NCI-H2081 (cell line): ENCODE measurements at places on chromosomes 12 and 14.
A peak's percentile ranks its signal among the peaks of the same experiment; 100 is the strongest.

DNA sequence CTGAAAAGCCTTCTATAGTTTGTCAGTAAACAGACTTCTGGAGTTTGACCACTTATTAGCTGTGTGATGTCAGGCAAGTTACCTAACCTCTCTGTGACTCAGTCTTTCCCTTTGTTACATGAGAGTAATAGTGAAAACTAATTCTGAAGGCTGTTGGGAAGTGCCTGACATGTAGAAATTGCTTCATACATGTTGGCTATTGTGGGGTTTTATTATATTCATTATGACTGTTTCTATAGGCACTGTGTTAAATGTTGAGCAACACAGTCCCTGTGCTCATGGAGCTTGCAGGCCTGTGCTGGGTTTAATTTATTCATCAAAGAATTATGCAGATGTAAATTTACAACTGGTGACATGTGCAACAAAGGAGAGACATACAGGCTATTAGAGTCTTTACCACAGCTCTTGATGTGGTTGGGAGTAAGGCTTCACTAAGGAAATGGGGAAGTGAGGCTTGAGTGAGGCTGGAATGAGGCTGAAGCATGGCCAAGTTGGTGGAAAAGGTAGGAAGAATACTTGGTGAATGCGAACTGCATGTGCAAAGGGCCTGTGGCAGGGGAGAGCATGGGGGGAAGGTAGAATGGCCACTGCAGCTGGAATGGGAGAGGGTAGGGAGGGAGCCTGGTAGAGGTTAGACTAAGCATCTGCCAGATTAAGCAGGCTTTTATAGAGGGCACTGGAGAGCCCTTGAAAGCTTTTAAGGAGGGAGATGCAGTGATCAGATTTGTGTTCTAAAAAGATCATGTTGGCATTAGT lies 236.4 kb upstream of the CRY1 start:
- DNase-seq = no peak

DNA sequence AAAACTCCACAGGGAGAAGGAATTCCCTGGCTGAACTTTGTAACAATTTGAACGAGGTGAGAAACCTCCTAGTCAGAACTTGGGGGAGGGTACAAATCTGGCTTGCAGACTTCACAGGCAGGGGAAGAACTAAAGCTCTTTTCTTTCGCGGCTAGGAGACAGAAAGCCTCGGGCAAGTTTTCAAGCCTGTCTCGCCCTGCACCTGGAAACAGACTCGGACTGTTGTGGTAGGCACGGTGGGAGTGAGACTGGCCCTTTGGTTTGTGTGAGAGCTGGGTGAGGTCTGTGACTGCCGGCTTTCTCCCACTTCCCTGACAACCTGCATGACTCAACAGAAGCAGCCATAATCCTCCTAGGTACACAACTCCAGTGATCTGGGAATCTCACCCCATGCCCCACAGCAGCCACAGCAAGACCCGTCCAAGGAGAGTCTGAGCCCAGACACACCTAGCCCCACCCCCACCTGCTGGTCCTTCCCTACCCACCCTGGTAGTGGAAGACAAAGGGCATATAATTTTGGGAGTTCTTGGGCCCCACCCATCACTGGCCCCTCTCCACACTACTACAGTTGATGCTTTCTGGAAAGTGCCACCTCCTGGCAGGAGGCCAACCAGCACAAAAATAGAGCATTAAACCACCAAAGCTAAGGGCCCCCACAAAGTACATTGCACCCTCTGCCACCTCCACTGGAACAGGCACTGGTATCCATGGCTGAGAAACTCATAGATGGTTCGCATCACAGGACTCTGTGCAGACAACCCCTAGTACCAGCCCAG lies 102.7 kb upstream of the ST8SIA1 start:
- no peak for DNase-seq

DNA sequence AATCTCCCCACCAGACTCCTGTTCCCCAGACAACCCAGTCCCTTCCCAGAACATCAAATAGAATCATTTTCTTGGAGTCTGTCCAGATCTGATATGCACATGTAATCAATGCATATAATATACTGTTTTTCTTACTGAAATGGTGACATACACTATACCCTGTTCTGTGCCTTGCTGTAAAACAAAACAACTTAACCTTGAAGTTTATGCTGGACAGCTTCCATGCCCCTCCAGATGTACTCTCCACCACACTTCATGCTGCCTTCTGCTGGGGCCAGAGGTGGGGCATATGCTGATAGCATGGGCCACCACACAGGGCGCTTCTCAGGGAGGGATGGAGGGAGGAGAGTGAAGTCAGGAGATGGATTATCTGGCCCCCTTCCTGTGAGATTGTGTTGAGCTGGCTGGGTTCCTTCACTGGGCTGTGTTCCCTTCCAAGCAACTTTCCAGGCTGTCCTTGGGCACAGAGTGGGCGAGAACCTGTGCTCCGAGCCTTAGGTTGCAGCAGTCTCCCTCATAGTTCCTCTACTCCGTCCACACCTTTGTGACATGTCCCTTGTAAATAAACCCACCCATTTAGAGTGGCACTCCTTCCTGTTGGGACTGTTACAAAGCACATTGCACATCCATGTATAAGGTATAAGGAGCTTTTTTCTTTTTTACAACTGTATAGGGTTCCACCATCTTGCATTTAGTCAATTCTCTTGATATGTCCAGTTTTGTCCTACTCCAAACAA lies 77.6 kb upstream of the RIC8B start:
- no peak for DNase-seq

DNA sequence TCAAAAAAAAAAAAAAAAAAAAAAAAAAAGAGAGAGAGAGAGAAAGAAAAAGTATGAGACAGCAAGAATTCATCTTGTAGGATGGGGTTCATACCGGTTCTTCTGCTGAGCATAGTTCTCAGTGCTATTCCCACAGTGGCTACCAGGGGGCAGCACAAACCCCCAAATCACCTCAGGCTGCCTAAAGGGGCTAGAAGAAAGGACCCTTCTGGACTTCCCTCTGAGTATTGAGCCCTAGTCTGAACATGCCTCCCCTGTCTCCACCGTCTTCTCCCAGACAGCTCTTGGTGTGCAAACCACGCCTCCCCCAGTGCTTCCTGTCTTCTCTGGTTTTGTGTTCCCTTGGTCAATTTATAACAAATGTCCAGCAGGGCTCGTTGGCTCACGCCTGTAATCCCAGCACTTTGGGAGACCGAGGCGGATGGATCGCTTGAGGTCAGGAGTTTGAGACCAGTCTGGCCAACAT lies 31.3 kb upstream of the SMUG1 start:
- peak; percentile 64 for DNase-seq

- no peak for DNase-seq
Measured at GRCh38 chr12:110763583-110763982, 20.9 kb upstream of the PPP1CC start.

DNA sequence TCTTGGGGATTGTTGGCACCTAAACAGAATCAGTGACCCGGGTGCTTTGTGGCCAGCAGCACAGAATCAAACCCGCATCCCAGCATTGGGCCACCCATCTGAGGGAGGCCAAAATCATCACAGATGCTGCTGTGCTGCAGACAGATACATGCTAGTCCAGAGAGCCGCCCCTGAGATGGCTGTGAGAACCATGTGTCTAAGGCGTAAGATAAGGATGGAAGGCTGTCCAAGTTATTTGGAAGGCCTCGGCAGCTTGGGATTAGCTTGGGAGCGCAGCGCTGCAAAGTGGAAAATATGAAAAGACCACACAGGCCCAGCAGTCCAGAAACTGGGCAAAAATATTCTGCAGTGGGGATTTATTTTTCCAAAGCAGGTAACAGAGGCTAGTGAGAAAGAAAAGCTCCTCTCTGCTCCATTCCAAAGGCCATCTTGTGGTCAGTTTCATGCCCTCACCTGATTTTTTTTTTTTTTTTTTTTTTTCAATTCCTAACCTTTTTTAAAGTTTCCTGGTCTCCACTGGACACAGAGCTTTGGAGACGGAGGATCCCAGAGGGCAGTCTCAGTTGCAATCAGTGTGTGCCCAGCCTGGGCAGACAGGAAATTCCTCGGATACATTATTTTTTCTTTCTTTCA lies 178.9 kb upstream of the BCL2L14 start:
- no peak for DNase-seq

DNA sequence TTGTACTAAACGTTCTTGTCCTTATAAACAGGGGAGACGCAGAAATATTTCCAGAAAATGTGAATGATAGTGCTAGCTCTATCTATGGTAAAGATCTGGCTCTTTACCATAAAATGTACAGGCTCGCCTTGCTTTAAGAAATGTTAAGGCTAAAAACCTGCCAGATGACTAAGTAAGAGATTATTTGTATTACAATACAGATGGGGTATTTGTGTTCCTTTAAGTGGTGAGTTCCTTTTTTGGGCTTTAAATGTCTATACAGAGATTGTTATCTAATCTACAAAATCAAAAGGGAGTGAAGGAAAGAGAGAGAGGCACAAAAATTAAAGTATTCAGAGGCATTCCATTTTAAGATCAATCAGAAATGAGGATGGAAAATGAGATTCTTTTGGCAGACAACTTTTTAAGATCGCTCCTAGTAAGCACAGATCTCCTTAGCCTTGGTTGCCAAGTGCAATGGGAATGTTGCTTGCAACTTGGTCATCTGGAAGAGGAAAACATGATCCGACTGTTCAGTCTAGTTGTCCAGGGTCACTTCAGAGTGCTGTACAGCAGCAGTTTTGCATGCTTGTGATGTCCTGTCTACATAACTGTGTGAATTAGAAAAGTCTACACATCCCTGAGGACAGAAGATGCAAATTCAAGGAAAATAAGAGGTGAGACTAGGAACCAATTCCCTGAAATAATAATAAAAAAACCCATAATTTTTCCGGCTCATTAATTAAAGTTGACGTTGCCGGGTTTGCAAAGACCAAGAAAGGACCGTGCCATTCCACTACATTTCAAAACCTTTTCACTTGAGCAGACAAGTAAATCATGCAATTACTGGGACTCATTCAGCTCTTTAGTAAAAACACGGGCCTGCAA lies 380.8 kb downstream of the EGLN3 start:
- DNase-seq = no peak

GRCh38 chr14:87066221-87066817 lies 926.7 kb downstream of the GALC start:
- no peak for DNase-seq
